Anterior cingulate cortex (tissue), 58 donors: ENCODE measurements at places on chromosomes 3 and 15.

- no peak for DNase-seq
Observed at GRCh38 chr3:28590860-28591259, 242.2 kb upstream of the AZI2 start.

- DNase-seq: peak; percentile 76
Observed at GRCh38 chr3:46909535-46910161, 32.1 kb downstream of the PTH1R start.

DNA sequence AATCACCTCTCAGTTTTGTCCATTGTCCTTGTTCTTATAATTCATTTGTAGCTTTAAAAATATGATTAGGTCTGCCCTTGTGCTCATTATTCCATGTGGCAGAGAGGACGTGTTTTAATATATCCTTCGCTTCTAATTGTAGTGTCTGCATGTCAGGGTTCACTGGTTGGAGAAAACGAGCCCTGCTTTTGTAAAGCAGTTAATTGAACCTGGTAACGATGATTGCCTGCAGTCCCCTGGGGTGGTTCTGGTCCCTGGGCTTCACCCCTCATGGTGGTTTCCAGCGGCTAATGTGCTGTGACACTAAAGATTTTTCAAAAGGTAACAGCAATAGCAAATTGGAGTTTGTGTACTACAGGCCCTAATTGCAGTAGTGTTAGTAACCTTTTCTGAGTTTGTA is 299.6 kb downstream of the CACNA2D3 start:
- no peak for DNase-seq

GRCh38 chr3:182308328-182308727 is 485.0 kb upstream of the ATP11B start:
- DNase-seq: no peak

DNA sequence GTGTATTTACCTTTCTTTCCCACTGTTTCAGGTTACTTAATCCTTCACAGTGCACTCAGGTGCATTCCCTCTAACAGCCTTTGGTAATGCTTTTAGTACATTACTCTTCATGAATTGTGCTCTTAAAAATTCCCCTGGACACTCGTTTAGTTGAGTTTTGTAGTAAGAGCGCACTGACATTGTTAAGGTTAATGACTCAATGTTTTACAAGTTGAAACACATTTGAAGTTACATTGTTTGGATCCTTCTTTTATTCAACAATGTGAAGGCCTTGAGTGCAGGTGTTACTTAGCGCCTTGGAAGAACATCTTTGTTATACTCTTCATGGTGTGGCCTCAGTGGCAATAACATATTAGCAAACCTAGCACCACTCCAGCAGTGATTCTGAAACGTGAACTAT is 739.6 kb downstream of the NAALADL2 start:
- no peak for DNase-seq

- DNase-seq: no peak
Observed at GRCh38 chr3:62119139-62119538, 254.2 kb downstream of the FEZF2 start.

- DNase-seq: no peak
Observed at GRCh38 chr3:160677459-160677881, 510 bp downstream of the ARL14 start.

DNA sequence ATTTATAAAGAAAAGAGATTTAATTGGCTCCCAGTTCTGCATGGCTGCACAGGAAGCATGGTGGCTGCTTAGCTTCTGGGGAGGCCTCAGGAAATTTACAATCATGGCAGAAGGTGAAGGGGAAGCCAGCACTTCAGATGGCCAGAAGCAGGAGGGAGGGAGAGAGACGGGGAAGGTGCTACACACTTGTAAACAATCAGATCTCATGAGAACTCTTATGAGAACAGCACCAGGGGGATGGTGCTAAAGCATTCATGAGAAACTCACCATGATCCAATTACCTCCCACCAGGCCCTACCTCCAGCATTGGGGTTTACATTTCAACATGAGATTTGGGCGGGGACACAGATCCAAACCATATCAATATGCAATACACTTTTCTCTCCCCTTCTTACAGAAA is 73.7 kb downstream of the ECT2 start:
- no peak for DNase-seq

DNA sequence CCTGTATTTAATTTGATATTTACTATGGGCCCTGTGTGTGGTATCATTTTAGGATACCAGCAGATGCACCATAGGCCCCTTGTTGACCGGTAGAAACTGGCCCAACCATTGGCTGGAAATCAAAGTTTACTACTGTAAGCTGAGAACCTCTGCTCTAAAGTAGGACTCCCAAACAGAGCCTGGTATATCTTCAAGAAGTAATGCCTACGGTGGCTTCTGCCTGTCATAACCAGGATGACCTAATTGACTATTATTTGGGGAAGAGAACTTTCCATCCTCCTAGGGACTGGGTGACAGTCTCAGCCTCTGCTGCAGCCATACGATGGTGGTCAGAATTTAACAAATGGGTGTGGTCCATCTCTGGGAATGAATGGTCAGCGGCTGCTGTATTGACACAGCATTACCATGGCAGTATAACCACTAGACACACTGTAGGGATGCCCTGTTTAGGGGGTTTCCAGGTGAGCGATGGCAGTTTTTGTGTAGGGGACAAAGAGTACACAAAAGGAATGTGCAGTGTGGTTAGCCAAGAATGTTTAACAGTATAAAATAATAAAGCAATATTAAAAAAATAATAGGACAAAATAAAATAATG is 37.3 kb downstream of the RARB start:
- no peak for DNase-seq

- DNase-seq: no peak
Observed at GRCh38 chr15:100779331-100780207, 100.1 kb upstream of the ALDH1A3 start.

DNA sequence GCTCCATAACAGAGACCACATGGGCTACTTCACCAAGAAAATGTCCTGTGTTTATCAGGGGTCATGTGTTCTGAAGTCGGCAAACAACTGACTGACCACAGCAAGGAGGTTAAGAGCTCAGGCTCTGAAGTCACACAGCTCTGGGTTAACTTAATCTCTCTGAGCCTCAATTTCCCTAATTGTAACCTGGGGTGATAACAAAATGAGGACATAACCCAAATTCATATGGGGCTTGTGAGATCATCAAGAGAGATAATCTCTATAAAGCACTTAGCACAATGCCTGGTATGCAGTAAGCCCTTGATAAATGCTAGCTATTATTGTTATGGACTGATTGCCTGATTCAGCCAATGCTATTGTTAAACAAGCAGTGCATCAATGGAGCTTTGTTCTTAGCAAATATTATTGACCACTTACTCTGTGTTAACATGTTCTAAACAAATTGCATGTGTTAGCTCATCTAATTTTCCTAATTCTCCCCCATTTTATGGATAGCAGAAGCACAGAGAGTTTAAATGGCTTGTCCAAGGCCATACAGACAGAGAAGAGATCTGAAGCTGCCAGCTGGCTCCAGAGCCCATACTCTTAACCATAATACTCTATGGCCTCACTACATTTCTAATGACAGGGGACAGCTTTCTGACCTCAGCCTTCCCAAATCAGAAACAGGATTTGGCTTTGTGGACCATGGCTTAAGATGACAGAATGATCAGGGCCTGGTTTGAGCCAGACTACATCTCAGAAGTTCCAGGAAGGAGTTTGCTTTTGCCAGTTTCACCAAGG is 78.3 kb downstream of the SHQ1 start:
- no peak for DNase-seq

DNA sequence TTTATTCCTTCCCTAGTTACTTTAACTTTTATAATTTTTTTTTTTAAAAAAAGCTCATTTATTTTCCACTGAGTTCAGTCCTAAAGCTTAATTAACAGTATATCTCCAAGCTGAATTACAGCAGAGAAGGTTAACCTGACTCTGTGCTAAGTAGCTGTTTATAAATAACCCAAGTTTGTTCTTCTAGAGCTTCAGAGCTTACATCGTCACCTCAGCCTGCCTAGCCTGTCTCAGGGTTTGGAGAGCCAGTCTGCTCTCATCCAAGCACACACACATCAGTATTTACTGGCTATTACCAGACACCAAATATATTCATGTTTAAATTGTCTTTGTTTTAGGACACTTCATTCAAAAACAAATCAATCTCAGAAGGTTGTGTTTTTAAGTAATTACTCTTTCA is 154.9 kb downstream of the CDIN1 start:
- DNase-seq: no peak

GRCh38 chr3:182631183-182632076 is 161.9 kb upstream of the ATP11B start:
- DNase-seq: no peak

GRCh38 chr15:50893976-50894375 is 14.5 kb upstream of the AP4E1 start:
- no peak for DNase-seq
